ENCODE measurements at places on chromosomes 3 and 15.

- DNase-seq = no peak
Observed at GRCh38 chr3:123499322-123499721, 50.4 kb upstream of the ADCY5 start.

DNA sequence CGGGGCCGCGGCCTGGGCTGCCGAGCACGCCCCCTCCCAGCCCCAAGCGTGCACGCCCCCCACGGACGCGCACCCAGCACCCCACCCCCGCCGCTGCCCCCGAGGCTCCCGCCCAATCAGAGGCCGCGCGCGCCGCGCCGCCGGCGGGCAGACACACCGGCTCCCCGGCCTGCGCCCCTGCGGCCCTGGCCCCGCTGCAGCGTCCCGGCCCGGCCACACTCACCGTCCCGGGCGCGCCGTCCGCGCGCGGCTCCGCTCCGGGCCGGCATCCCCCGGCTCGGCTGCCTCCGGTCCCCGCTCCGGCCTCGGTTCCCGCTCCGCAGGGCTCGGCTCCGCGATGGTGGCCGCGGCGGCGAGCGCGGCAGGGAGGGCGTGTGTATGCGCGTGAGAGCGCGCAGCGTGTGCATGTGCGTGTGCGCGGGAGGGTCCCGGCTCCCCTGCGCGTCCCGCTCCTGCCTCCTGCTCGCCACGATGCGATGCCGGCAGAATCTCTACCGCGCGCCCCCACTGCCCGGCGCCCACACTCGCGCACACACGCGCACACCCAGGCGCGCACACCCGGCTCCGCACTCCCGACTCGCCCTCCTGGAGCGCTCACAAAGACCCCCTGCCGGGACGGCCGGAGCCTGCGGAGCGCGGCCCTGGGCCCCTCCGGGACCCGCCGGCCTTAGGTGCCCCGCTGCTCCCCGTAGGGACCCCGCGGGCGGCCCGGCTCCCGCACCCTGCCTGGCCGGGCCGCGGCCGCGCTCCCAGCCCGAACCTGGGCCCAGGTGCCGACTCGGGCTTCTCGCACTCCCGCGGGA, 186.5 kb upstream of the LINGO1 start:
- DNase-seq = no peak

- no peak for DNase-seq
Observed at GRCh38 chr3:58584690-58585004, 7.5 kb upstream of the FAM107A start.

DNA sequence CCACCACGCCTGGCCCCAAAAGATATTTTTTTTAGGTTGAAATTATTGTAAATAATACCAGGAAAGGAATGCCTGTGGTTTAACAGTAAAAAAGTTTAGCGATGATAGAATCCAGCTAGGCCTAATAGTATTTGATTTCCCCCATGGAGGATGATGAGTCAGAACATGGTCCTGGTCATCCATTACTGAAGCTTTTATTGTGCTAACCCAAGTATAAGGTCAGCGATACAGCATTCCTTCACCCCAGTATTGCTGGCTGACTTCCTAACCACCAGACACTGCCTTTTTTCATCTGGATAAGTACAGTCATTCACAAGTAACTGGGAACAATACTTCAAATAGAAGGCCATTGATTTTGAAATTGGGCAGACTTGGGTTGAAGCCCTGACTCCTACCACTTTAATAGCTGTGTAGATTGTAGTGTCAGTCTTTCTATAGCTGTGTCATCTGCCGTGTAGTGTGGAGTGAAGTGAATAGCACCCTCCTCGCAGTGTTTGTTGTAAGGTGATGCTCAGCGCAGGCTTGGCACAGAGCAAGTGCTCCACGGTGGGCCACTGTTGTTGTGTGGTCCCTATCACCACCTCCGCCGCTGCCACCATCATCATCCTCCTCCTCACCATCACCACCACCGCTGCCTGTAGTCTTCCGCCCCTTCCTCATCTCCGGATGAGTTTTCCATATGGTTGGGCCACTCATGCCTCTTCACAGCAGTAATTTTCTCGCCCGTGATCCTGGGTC, 436.0 kb upstream of the TPM1 start:
- no peak for DNase-seq

DNA sequence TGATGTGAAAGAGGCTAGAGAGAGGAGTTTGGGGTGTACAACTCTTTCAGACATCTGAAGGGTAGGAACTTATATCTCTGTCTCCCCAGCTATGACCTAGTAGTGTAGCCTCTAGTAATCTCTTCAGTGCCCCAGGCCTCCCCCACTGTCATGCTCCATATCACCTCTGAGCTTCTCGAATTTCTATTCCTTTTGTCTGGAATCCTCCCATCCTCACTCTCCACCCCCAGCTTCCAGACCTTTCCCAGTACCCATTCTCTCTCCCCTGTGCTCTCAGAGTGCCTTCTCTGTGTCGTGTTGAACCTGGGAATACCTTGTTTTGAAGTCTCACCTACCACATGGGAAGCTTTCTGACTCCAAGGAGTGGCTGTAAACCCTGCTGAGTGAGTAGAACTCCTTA, 3.6 kb upstream of the RBPMS2 start:
- DNase-seq = no peak

DNA sequence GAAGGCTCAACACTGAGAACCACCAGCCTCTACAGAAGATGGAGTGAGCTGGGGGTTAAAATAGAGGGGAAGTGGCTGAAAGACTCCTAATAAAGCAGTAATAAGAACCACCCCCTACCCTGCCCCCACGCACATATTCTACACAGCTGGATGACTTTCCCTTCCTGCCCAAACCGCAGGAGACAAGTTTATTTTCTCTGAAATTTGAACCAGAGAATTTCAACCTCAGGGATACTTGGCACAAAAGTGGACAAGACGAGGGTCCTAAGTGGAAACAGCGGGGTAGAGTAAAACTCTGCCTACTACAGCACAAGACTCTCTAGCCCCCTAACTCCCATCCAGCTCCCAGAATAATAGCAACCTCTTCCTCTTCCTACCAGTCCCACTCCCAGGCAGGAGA, 28.4 kb downstream of the USF3 start:
- no peak for DNase-seq

DNA sequence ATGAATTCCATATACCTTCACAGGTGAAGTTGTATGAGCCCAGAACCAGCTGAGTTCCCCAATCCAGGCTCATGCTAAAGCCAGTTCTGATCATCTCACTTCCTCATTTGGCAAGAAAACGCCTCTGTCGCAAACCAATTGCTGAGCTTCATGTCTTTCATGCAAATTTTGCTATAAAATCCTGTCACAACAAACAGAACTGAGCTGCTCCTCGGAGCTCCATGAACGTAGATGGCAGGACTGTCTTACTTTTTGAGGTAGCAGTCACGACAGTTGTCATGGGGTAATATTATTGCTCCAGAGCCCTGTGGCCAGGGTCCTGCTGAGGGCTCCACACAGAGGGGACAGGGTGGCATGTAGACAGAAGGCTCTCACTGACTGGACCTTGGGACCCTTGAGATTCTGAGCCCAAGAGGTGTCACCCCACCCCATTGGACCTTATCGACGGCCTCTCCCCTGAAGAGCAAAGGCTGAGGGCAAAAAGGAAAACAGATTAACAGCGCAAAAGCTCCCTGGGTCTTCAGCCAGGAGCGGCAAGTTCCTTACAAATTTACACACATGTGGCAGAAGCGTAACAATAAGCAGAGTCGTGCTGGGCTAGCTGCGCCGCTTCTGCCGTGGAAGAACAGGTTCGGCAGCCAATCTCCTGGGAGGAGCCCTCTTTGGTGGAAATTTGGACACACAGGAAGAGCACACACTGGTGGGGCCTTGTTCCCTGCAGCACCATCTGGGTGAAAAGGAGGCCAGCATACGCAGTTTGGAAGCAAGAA, 249.2 kb downstream of the OPA1 start:
- no peak for DNase-seq

- DNase-seq = no peak
Observed at GRCh38 chr3:156488767-156489166, 66.2 kb downstream of the SSR3 start.

- DNase-seq = no peak
Observed at GRCh38 chr3:181723625-181724191, 12.0 kb downstream of the SOX2 start.

All from NCI-H446 treated with DMSO at 0.1 percent for 48 hours (cell line).